HFFc6 (cell line): ENCODE measurements at places on chromosomes 5 and 9. TPM values are rescaled to one million over a fixed set of nuclear protein-coding genes. Genes with fewer than 3 reads are reported as not detected.

MARVELD2 gene
- total RNA-seq: 0.17 to 0.21 TPM in 2 of 3 replicates, not detected in the other

GRCh38 chr9:19102181-19102630 is 498 bp downstream of the HAUS6 start:
- H3K27ac ChIP-seq: peak overlapping the region; percentile 85
- peaks cover 32% of the 10 kb centered on the region for H3K4me1 ChIP-seq
- no peaks in the 10 kb centered on the region; the same call in none of the 2 replicates for H3K27me3 ChIP-seq
- peak overlapping the region; percentile 98 for H3K4me3 ChIP-seq
- no peak for DNase-seq

DNA sequence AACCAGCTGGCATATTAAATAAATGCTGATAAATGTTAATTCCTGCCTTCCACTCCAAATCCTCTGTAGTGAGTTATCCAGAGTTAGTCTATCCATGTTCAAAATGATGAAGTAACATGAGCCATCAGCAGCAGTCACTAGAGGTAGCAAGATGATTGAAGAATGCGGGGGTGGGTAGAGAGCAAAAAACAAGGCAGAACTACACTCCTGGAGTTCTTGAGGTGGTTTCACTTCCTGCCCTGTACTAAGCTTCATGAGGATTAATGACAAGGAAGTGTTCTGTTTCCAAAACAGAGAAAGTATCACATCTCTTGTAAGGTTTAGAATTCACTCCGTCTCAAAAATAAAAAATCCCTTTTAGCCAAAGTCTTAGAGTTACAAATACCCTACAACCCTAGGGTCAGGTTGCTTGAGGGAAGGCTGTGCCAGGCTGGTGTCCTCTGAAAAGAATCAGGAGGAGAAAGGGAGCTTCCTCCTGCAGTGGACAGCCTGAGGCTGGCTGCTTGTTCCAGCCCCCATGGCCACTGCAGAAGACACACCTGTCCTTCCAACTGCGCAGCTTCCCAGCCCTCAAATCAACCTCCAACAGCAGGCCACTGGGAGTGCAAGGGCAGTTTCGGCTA is 180.2 kb downstream of the DENND1A start:
- H3K36me3 ChIP-seq: no peaks in the 10 kb centered on the region; the same call in 1 of the 2 replicates
- H3K4me1 ChIP-seq: peaks cover 39% of the 10 kb centered on the region
- no peak overlapping the region for H3K4me3 ChIP-seq
- no peaks in the 10 kb centered on the region; the same call in 1 of the 2 replicates for H3K27me3 ChIP-seq
- DNase-seq: no peak

DNA sequence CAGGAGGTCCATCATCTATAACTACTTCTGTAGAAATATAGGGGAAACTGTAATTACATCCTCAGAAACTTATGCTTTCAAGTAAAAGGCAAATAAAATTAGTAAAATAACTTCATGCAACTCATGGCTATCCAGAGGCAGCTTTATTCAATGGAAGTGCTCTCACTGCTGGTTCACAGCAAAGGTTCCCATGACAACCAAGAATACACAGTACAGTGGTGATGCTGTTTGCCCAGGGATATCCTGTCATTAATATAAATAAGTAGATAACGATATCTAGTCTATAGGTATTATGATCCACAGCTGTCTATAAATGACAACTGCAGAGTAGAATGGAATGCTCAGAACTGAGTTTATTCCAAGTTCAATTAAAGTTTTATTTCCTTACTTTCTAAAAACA is 390.3 kb downstream of the PDE4D start:
- H3K4me3 ChIP-seq: no peak overlapping the region
- no peaks in the 10 kb centered on the region for H3K36me3 ChIP-seq
- peaks cover 8% of the 10 kb centered on the region for H3K27me3 ChIP-seq
- H3K4me1 ChIP-seq: no peaks in the 10 kb centered on the region
- H3K27ac ChIP-seq: no peak overlapping the region
- DNase-seq: no peak

GRCh38 chr5:102863764-102864560 is 108.9 kb downstream of the PAM start:
- H3K27me3 ChIP-seq: no peaks in the 10 kb centered on the region
- H3K36me3 ChIP-seq: peaks cover 11% of the 10 kb centered on the region
- no peak overlapping the region for H3K4me3 ChIP-seq
- DNase-seq: no peak
- peaks cover 43% of the 10 kb centered on the region for H3K4me1 ChIP-seq
- H3K27ac ChIP-seq: peak overlapping the region; percentile 27; the same call in 1 of the 2 replicates

- peaks cover 51% of the 10 kb centered on the region for H3K36me3 ChIP-seq
- peaks cover 2% of the 10 kb centered on the region; the same call in 1 of the 2 replicates for H3K27me3 ChIP-seq
- no peak overlapping the region for H3K4me3 ChIP-seq
- no peak for DNase-seq
- peak overlapping the region; percentile 65 for H3K27ac ChIP-seq
Observed at GRCh38 chr9:33129886-33130881, 37.0 kb downstream of the B4GALT1 start.

DNA sequence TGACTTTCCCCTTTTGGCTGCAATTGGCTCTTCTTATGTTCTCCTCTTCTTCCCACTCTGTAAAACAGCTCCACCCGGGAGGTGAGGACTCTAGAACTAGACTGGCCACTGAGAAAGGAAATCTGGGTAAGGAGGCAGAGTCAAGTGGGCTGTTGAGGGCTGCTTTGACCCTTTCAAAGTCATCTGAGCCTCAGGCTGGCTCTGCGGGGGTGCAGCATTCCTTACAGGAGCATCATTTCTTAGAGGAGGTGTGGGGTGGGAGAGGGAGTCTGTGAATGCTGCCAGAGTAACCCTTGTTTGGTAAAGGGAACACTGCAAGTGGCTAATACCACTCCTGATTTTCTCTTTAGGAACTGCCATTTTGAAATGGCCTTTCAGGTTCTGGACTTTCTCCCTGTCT is 377.7 kb upstream of the SMARCA2 start:
- H3K27me3 ChIP-seq: no peaks in the 10 kb centered on the region
- H3K4me3 ChIP-seq: no peak overlapping the region
- no peaks in the 10 kb centered on the region for H3K36me3 ChIP-seq
- no peak for DNase-seq

- H3K36me3 ChIP-seq: no peaks in the 10 kb centered on the region
- no peaks in the 10 kb centered on the region; the same call in 1 of the 2 replicates for H3K27me3 ChIP-seq
- H3K4me3 ChIP-seq: no peak overlapping the region
- no peak for DNase-seq
Observed at GRCh38 chr5:10859393-10860195, 98.6 kb upstream of the DAP start.
